Stimulated activated CD4-positive, alpha-beta T cell treated with anti-CD3 and anti-CD28 coated beads, TNF-alpha, amount 100 ng/mL, for 1 hour (primary cell): ENCODE measurements at places on chromosomes 5 and 9.

- DNase-seq = no peak
Observed at GRCh38 chr5:65474130-65474711, 7.5 kb downstream of the ADAMTS6 start.

DNA sequence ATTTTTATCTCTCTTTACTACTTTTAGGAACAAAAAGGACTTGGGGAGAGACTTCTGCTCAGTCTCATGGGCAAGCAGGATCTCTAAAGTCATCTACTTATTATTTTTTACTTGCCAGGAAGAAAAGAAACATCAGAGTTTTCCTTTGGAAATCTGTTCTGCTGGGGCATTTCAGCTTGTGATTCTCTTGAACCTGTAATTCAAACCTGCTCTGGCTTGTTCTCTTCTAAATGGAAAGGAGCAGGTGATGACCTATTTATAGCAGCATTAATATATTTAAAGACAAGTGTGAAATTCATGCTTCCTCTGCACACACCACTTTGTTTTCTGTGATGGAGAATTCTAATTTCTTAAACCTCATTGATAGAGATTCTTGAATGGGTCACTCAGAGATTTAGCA lies 2.0 kb downstream of the ADCY2 start:
- DNase-seq = no peak

- DNase-seq = no peak
Observed at GRCh38 chr5:129097498-129098296, 3.1 kb downstream of the ISOC1 start.

DNA sequence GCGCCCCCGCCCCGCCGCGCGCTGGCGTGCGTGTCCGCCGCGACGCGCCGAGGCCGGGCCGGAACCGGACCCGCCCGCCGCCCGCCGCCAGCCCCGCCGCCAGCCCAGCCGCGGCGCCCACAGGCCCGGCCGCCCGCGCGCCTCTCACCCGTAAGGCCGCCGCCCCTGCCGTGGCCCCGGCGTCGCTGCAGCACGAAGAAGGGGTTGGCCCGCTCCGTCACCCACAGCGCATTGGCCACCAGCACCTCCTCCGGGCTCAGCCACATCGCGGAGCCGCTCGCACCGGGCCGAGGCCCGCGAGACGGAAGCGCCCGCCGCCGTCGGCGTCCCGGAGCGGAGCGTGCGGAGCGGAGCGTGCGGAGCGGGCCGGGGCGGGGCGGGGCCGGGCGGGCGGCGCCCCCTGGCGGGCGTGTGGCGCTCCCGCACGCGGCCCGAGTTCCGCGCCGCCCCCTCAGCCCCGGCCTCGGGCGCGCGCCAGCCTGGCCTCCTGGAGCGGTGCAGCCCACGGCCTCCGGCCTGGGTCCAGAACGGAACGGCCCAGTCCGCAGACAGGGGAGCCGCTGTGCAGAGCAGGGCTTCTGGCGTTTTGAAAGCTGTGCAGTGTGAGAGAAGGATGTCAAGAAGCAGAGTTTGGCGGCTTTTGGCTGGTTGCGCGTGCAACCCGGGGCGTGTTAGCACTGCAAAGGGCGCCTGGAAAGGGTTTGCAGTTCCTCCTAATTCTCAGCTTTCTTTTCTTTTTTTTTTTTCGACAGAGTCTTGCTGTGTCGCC lies at the start of gene TBC1D9B:
Gene TBC1D9B, minus strand, starts transcription at position 342 of the 769 bp plus-strand sequence. Its CDS starts 76 bp downstream, at position 266.
- peak; percentile 60 for DNase-seq

DNA sequence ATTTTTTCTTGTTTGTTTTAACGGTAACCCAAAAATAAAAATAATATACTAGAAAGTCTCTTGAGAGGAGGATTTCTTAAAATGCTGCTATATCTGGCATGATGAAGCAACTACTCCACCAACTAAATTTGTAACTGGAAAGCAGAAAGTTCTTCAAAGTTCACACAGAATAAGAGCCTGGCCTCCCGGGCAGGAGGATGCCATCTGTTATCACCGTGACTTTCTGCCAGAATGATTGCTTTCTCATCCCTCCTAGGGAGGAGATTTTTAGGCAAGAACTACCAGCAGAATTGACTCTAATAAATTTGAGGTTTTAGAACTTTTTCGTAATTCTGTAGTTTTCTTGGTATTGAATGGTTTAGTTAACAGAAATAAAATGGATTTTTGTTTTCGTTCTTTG lies 464.6 kb upstream of the ACTBL2 start:
- no peak for DNase-seq

GRCh38 chr9:136882109-136882946 lies 4.0 kb upstream of the TRAF2 start:
- peak; percentile 88 for DNase-seq

GRCh38 chr5:108623826-108624225 lies 123.9 kb upstream of the FER start:
- no peak for DNase-seq

GRCh38 chr9:70511858-70512257 lies 97.4 kb upstream of the KLF9 start:
- DNase-seq = no peak

GRCh38 chr5:71651579-71651978 lies 64.4 kb downstream of the MCCC2 start:
- DNase-seq = peak; percentile 18

DNA sequence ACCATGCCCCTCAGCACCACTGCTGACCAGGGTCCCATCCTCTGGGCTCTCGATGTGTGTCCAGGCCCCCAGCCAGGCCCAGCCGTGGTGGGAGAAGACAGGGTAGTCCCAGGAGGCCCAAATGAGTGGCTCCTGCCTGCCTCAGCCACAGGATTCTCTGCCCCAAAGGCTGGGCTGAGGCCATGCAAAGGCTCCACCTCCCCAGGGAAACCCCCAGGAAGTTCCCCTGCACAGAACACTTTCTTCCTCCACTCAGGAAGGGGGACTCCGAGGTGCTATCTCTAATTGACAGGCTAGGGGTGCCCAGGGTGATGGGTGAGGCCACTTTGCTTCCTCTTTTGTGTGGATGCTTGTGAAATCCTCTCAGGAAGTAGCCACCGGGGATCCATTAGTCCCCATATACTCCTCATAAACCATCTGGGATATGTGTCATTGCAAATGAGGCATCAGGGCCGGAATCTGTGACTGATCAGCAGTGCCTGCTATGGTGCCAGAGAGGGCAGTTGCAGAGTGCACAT lies 23.1 kb upstream of the TDRD7 start:
- DNase-seq = no peak

DNA sequence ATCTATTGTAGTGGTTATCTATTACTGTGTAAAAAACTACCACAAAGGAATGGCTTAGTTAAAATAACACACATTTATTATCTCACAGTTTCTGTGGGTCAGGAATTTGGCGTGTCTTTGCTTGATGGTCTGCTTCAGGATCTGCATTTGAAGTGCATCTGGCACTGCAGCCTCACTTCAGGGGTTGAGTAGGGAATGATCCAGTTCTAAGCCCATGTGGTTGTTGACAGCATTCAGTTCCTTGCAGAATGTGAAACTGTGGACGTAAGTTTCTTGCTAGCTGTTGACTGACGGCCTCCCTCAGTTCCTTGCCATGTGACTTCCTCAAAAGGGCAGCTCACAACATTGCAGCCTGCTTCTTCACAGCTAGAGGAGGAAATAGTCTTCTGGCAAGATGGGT lies 2.1 kb upstream of the OGN start:
- no peak for DNase-seq

DNA sequence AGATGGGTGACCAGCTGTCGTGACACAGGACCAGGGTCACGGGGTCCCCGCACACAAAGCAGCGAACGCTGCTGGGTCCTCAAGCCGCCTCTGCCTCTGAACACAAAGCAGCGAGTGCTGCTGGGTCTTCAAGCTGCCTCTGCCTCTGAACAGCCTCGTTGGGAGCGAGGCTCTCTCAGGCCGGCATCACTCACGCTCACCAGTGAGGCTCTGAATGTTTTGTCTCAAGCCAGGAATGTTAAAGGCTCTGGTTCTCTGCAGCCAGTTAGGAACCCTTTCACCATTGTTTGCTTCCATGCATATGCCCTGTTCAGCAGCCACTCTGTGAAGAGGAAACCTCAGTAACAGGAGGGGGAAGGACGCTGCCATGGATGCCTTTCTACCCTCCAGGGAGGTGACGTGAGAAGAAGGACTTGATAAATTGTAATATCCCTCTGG lies 82.7 kb upstream of the TAF11L2 start:
- DNase-seq = no peak

- no peak for DNase-seq
Observed at GRCh38 chr9:126363847-126364671, 37.4 kb downstream of the MVB12B start.

GRCh38 chr9:14146201-14146874 lies 167.6 kb downstream of the NFIB start:
- no peak for DNase-seq

DNA sequence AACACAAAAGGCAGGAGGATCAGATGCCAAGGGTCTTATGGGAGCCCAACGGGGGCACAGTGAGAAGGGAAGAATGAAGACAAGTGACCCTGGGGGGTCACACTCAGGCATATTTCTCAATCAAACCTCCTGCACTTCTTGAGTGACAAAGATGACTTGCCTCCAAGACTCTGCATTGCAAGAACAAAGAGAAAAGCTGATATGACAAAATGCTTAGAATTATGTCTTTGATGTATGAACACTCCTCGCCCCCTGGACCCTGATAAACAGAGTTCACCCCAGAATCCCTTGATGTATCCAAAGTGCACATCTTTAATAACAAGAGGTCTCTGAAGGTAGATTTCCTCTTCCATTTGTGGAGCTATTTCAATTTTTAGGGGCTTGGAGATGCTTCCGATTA lies 146.5 kb downstream of the C5orf15 start:
- no peak for DNase-seq

- DNase-seq = no peak
Observed at GRCh38 chr5:165410476-165410875, 1905.1 kb downstream of the MAT2B start.

GRCh38 chr9:108040783-108041182 lies 551.2 kb upstream of the KLF4 start:
- DNase-seq = no peak

GRCh38 chr5:90598293-90598692 lies 39.7 kb downstream of the ADGRV1 start:
- no peak for DNase-seq

DNA sequence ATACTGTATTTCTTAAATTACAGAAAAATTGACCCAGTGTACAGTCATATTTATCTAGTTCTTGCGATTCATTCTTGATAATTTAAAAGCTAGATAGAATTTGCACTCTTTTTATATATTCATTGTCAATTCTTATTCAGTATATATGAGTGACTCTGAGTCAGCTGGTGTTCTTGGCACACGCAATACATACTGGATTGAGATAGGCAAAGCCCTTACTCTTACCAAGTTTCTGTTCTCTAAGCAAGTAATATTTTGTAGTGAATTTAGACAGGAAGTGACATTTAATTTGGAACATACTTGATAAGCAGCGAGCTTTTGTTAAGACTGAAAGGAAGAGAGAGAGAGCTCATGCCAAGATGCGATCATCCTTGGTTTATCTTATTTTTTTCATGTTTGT lies 57.7 kb downstream of the GPBP1 start:
- DNase-seq = no peak

- no peak for DNase-seq
Observed at GRCh38 chr5:94945656-94946055, 327.2 kb downstream of the SLF1 start.

DNA sequence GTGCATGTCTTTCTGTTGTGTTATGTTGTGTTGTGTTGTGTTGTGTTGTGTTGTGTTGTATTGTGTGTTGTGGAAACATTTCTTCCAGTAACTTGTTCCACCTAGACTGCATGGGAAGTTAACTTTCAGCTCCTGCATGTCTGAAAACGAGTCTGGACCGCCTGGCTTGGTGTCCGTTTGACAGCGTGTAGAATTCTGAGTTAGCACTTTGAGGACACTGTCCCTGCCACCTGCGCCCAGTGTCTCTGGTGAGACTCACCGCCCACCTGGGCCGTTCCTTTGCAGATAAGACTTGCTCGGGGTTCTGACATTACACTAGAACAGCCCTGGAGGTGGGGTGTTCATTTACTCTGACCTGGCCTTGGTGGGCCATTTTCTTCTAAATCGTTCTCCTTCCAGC lies 42.0 kb downstream of the WNK2 start:
- no peak for DNase-seq

- no peak for DNase-seq
Observed at GRCh38 chr5:9351546-9351945, 194.3 kb downstream of the SEMA5A start.

DNA sequence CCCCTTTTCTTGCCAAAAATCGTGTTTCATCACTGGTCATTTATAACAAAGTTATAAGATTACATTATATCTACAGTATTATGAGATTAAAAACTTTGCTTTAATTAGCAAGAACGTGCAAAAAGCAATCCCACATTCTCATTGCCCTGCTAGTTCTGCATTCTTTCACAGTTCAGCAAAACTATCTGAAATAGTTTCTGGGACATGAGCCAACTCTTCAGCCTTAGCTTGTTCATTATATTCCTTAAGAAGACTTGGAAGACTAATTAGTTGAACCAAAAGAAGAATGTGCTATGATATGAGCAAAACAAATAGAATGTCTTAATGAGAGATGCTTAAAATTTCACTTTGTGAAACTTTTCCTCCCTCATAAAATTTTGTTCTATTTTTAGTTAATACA lies 76.7 kb downstream of the ITGA1 start:
- no peak for DNase-seq

- no peak for DNase-seq
Observed at GRCh38 chr9:127353882-127354281, 43.1 kb upstream of the SLC2A8 start.

GRCh38 chr9:97504381-97505216 lies 3.1 kb downstream of the TMOD1 start:
- DNase-seq = no peak

DNA sequence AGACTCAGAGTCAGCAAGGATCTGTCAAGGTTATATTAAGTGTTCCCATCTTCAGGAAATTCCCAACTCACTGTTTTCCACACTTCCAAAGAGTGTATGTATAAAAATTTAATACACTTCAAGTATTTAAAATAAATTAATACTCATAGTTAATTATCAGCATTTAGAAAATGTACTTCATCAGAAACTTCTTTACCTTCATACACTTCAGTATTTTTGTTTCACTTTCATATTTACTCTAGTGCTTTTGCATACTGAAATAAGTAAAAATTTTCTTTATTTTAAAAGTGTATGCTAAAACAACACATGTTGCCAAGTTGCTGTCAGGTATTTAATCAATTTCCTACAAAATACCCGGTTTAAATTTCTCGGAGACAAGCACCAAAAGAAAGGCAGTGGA lies 16.5 kb downstream of the RICTOR start:
- no peak for DNase-seq

DNA sequence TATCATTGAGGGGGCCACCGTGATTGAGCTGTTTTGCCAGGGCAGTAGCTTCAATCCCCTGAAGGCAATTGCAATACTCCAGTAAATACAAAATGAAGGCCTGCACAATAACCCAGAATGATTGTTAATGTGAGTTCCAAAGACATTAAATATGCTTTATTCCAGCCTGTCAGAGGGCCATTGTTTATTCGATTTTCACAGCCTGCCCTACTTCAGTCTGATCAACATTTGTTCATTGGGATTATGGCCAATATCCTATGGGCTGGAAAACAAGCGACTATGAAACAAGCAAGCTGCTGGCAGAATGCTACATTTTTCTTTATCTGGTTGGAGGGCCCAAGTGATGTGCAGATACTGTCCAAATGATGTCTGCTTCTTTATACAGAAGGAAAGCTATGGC lies 543.1 kb downstream of the TLE1 start:
- no peak for DNase-seq

- no peak for DNase-seq
Observed at GRCh38 chr5:71695595-71695994, 23.5 kb upstream of the CARTPT start.

- DNase-seq = no peak
Observed at GRCh38 chr9:131677444-131678180, 62.3 kb downstream of the RAPGEF1 start.

- DNase-seq = no peak
Observed at GRCh38 chr9:111743275-111743674, 51.5 kb downstream of the SHOC1 start.
